ENCODE measurements at places on chromosomes 3 and 15. TPM values are rescaled to one million over a fixed set of nuclear protein-coding genes. Genes with fewer than 3 reads are reported as not detected.

The SLC35G2 gene
- total RNA-seq = 2.1 TPM

The CILP gene
- total RNA-seq = not detected

The DPPA2 gene
- not detected for total RNA-seq

The TAMM41 gene
- 25.6 TPM for total RNA-seq

The EBLN2 gene
- total RNA-seq = 6.0 TPM

The REC114 gene
- total RNA-seq = not detected

The CHRM5 gene
- total RNA-seq = not detected

The CAMK2N2 gene
- 0.21 TPM for total RNA-seq

The GHRL gene
- total RNA-seq = 0.73 TPM

The SCAANT1 gene
- not detected for total RNA-seq

The GALNT15 gene
- not detected for total RNA-seq

The PLXNA1 gene
- 9.3 TPM for total RNA-seq

The TBL1XR1 gene
- total RNA-seq = 167 TPM

The AHSG gene
- total RNA-seq = not detected

The IQCH gene
- total RNA-seq = 1.6 TPM

The EFCAB12 gene
- 0.31 TPM for total RNA-seq

The SLC6A6 gene
- total RNA-seq = 45.1 TPM

The CORO2B gene
- total RNA-seq = 0.07 TPM

The HRG gene
- total RNA-seq = not detected

The GRAMD1C gene
- total RNA-seq = 0.64 TPM

The CTXN2 gene
- total RNA-seq = not detected

The TTLL13 gene
- 0.55 TPM for total RNA-seq

The CHRNA7 gene
- not detected for total RNA-seq

The LRRIQ4 gene
- 0.14 TPM for total RNA-seq

The P2RY1 gene
- total RNA-seq = 0.17 TPM

The FILIP1L gene
- 0.10 TPM for total RNA-seq

The CIP2A gene
- 45.1 TPM for total RNA-seq

The CLDN1 gene
- total RNA-seq = 0.07 TPM

The STXBP5L gene
- total RNA-seq = not detected

The MST1R gene
- 0.93 TPM for total RNA-seq

The ZNF662 gene
- total RNA-seq = 0.39 TPM

The RASL12 gene
- total RNA-seq = not detected

The CNTN4 gene
- total RNA-seq = not detected

The TRPM1 gene
- not detected for total RNA-seq

The TMEM43 gene
- 32.4 TPM for total RNA-seq

The ILDR1 gene
- total RNA-seq = 0.26 TPM

The MITF gene
- total RNA-seq = not detected

The DISP2 gene
- total RNA-seq = 0.02 TPM

The ITIH1 gene
- total RNA-seq = not detected

The RTP4 gene
- 1.7 TPM for total RNA-seq

The SIDT1 gene
- total RNA-seq = 11.3 TPM

The CHRNA5 gene
- 4.5 TPM for total RNA-seq

The TGM5 gene
- not detected for total RNA-seq

The FEZF2 gene
- not detected for total RNA-seq

The SEMA5B gene
- not detected for total RNA-seq

The MFN1 gene
- 31.1 TPM for total RNA-seq

The GHSR gene
- total RNA-seq = not detected

The IL17RE gene
- total RNA-seq = 1.9 TPM

The GAP43 gene
- total RNA-seq = not detected

The VPS18 gene
- total RNA-seq = 8.8 TPM

The GRM2 gene
- total RNA-seq = 0.22 TPM

The ALAS1 gene
- total RNA-seq = 64.5 TPM

The SLC12A1 gene
- not detected for total RNA-seq

The VILL gene
- 9.9 TPM for total RNA-seq

The CSPG4 gene
- not detected for total RNA-seq

The SLC24A5 gene
- total RNA-seq = not detected

The CLDN18 gene
- total RNA-seq = not detected
